Right ventricle myocardium superior (tissue), 1 donor: ENCODE measurements at places on chromosomes 16 and 17.

DNA sequence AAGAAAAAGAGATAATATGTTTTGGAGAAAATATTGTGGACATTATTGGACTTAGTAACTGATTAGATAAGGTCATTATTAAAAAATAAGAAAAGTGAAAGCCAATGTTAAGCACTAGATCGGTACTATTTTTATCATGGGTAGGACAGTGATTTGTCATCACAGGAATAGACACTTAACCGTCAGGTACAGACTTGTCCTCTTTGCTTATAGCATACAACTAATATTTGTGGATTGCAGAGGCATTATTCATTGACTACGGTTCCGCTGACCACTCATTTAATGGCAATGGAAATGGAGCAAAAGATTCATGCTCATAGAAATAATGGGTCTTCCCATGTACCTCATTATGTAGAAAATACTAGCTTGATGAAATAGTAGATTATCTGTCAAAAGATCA lies 596.3 kb upstream of the CA10 start:
- no peak for DNase-seq

- peak; percentile 65 for DNase-seq
These were observed 236.6 kb downstream of the MRTFB start for GRCh38 chr16:14307527-14308367.

GRCh38 chr16:57012353-57012752 lies 23.0 kb downstream of the NLRC5 start:
- DNase-seq: no peak

DNA sequence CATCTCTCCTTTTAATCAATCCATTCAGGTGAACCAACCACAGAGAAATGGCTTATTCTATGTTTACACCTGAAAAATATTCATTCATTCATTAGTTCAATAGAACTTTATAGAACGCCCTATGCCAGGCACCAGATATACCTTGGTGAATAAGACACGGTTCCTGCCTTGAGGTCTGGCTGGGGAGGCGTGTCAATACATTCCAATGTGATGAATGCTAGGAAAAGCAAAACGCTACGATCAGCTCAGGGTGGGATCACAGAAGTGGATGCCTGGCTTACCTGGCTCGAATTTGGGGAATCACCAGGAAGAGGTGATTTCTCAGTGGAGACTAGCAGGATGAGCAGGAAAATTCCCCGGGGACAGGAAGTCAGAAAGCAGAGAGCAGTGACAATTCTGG lies 17.5 kb upstream of the WFIKKN2 start:
- DNase-seq: no peak

DNA sequence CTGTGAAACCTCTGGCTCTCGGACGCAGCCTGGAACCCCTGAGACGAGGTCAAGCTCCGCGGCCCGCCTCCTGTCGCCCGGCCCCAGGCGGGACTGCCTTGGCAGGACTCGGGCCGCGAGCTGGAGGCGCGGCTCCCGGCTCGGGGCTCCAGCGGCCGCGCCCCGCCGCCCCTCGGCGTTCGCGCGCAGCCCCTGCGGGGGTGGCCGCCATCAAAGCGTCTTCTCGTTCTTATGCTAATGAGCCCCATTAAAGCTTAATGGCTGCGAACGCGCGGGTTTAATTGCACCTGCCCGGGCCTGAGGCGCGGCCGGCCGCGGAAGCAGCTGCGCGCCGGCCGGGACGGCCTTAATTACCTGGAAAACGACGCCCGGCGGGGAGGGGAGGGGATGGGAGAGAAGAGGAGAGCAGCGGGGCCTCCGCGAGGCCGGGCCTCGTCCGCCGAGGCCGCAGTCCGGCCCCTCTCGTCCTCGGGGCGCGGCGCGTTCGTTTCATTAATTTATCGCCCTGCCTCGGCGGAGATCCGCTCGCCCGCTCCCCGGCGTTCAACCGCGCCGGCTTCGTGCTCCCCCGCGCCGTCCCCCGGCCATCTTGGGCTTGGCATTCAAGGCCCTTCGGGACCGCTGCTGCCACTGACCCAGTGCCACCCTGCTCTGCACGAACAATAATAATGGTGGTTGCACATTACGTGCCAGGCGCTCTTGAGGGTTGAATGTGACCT lies 19.2 kb downstream of the RAI1 start:
- no peak for DNase-seq

DNA sequence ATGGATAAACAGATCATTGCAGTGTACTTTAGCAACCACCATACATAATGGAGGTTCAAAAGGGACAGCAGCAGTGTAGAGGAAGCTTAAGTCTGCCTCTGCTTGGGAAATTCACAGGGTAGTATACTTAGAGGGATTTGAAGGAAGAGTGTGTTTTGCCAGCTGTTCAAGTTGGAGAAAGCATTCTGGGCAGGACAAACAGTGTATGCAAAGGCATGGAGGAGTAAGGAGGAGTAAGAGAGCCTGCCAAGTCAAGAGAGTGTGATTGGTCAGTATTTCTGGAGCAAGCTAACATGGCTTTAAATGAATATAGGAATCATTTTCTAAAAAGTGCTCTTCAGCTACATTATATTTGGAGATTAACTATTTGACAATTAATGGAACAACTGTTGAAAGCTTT lies 22.9 kb upstream of the PHAF1 start:
- no peak for DNase-seq

- peak; percentile 8 for DNase-seq
These were observed 14.9 kb upstream of the ADGRG1 start for GRCh38 chr16:57613514-57613913.

- DNase-seq: no peak
These were observed 8.9 kb upstream of the RAPGEFL1 start for GRCh38 chr17:40168262-40168832.

DNA sequence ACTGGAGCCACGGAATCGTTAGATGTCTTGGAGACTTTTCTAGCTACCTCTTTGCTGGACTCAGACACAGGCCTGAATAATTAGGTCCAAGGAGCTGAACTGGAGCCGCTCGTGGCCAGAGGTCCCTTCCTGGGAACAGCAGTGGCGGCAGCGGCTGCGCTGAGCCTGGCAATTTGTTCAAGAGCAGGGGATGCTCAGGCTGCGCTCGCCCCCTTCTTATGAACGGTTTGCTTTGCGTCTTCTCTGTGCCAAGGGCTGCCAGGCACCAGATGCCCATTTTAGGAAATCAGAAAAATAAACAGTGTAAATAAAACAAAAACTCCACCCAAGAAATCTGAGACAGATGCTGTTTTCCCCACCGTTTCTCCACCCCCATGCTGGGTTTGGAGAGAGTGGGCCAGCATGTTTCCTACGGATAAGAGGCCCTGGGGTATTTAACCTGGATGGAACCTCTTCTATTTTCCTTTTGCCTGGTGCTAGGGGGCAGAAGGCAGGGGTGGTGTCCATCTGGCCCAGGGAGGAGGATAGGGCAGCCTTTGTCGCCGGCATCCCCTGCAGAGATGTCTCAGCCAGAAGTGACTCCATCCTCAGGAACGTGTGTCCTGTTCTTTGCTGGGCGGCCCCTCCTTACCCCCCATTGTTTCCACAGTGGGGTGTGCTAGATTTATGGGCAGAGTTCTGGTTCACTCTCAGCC lies 163.4 kb downstream of the SEC14L1 start:
- no peak for DNase-seq

- no peak for DNase-seq
These were observed 49.4 kb upstream of the NDRG4 start for GRCh38 chr16:58450590-58450989.

- DNase-seq: peak; percentile 47
These were observed 23.2 kb upstream of the TEKT3 start for GRCh38 chr17:15364615-15365014.

DNA sequence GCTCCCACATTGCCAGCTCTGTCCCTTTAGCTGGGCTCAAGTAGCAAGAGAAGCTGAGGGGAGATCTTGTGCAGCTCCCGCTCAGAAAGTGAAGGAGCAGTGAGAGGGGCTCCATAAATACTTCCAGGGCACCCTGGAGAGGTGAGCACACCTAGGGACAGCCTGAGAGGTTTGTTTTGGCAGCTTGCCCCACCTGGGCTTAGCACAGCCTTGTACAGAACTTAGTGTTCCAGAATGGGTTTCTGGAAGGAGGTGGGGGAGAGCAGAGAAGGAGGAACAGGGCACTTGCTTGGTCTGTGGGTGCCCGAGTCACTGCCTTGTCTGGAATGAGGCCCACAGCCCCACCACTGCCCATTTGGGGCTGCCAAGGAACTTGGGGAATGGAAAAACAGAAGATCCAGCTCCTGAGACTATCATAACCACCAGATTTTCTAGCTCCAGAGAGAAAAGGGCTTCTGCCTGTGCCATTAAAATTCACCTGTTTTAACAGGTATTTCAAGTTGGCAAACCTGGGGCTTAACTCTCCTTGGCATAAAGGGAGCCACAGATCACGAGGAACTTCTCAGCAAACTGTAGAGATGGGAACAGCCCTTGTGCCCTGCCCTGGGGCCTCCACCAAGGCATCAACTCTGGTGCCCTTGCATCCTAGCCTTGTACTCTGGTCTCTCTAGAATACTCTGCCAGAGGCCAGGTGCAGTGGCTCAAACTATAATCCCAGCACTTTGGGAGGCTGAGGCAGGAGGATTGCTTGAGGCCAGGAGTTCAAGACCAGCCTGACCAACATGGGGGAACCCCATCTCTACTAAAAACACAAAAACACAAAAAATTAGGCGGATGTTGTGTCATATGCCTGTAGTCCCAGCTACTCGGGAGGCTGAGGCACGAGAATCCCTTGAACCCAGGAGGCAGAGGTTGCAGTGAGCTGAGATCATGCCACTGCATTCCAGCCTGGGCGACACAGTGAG lies 1.9 kb downstream of the PRR15L start:
- DNase-seq: no peak

DNA sequence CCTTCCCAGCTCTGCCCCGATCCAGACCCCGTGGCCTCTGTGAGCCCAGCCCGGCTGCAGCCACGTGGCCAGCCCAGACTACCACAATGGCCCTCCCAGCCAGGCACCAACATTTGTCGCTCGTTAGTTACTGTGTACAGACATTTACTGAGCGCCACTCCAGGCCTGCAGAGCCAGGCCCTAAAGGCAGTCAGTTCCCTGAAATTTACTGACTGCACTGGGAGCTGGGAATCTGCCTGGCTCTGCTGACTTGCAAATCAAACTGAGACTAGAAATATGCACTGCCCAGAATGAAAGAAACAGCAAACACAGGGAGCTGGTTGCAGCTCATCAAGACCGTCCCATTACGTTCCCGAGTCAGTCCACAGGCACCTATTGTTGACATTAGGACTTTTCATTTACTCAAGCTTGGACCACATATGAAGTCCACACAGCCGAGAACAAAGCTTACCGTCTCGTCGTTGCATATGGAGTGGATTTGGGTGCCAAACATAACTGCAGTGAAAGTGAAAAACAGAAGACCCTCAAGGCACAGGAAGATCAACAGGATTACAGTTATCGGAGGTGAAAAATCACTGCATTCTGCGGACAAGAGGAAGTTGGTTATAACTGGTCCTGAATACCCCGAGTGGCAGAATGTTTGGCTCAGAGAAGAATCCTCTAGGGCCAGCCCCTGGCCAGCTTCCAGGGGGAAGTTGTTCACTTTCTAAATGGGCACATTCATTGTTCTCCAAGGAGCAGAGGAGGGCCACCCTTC lies 34.5 kb downstream of the ZDHHC7 start:
- DNase-seq: peak; percentile 80

GRCh38 chr16:10895053-10895946 lies 18.3 kb downstream of the CIITA start:
- DNase-seq: peak; percentile 70
